NCI-H446 treated with DMSO at 0.1 percent for 48 hours (cell line): ENCODE measurements at places on chromosomes 11 and 22.
A peak's percentile ranks its signal among the peaks of the same experiment; 100 is the strongest.

DNA sequence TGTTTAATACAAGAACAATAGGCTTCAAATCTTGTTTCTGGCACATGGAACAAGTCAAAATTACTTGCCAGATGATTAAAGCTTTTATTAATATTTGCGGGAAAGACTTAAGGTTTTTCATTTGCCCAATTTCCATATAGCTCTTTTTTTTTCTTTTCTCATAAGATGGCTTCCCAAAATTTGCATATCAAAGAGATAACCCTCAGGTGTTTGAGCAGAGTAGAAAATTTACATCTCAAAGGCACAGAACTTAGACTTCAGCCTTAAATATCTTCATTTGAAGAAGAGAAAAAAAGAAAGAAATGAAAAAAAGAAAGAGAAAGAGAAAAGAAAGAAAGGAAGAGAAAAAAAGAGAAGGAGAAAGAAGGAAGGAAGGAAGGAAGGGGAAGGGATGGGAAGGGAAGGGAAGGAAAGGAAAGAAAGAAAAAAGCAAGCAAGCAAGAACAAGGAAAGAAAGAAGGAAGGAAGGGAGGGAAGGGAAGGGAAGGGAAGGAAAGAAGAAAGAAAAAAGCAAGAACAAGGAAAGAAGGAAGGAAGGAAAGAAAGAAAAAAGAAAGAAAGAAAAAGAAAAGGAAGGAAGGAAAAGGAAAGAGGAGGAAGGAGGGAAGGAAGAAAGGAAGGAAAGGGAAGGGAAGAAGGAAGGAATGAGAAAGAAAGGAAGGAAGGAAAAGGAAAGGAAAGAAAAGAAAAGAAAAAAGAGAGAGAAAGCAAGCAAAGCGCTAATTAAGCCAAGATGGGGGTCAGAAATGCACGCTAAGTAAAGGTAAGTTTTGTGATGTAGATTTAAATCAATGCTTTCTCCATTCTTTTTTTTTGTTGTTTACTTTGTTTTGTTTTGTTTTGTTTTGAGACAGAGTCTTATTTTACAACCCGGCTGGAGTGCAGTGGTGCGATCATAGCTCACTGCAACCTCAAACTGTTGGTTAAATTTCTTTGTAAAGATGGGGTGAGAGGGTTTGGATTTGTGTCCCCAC lies 20.2 kb upstream of the IFITM3 start:
- DNase-seq: no peak

- no peak for DNase-seq
Measured at GRCh38 chr22:39565414-39565944, 5.1 kb upstream of the CACNA1I start.

GRCh38 chr22:29948385-29948769 lies 65.4 kb downstream of the MTMR3 start:
- no peak for DNase-seq

DNA sequence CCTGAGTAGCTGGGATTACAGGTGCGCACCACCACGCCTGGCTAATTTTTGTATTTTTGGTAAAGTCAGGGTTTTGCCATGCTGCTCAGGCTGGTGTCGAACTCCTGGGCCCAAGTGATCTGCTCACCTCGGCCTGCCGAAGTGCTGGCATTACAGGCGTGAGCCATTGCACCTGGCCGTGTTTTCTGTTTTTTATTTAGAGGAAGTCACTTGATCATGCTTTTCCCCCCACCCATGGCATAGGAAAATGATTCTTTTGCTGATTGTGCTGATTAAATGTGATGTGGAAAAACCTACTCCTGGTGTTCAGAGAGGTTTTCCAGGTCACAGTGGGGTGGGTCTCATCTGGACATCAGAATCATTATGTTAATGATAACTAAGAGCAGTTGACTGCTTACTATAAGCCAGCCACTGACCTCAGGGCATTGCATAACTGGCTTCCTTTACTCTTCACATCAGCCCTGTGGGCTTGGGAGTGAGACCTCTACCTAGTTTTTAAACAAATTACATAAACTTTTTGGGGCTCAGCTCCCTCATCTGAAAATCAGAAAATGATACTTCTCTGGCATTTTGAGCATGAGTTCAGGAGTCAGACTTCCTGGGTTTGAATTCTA lies 71.0 kb downstream of the PTPRJ start:
- no peak for DNase-seq

- DNase-seq: no peak
Measured at GRCh38 chr11:20261526-20261925, 101.3 kb upstream of the DBX1 start.

GRCh38 chr22:35630891-35631290 lies 13.8 kb upstream of the MB start:
- no peak for DNase-seq

- DNase-seq: peak; percentile 85
Measured at GRCh38 chr11:74138572-74138971, 32.2 kb downstream of the C2CD3 start.

GRCh38 chr11:58509748-58510147 lies 1.8 kb upstream of the OR5B21 start:
- DNase-seq: no peak

- no peak for DNase-seq
Measured at GRCh38 chr11:132448334-132448995, 1078.0 kb downstream of the NTM start.

- peak; percentile 25 for DNase-seq
Measured at GRCh38 chr22:31244046-31244942, 32.2 kb downstream of the LIMK2 start.

- DNase-seq: peak; percentile 81
Measured at GRCh38 chr11:64204464-64204989, 2.0 kb upstream of the FERMT3 start.

DNA sequence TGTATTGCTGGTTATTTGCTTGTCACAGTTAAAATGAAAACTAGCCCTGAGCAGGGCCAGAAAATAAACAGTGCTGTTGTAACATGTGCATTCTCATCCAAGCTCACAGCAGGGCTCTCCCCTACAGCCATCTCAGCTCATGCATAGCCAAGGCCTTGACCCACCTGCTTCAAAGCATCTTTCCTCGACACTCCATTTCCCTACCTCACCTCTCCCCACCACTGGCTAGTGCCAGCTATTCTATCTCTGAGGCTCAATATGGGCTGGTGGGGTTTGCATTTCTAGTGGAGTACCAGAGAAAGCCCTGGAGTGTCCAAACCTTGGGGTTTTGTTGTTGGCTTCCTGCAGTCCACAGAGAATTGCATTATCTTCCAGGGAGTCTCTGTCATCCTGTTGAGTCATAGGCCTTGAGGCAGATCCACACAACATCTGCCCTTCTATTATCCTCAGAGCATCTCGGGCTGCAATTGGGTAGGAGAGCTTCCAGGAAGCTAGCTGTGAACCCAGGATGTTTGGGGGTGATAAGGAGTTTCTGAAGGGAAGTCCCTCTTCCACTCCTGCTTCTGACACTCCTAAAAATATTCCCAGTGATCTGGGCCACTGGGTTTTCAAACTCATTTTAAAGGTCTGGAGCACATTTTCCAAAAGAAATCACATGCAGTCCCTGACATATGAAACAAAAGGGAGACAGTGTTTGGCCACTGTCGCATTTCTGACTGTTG lies 36.1 kb upstream of the AMOTL1 start:
- peak; percentile 79 for DNase-seq

- peak; percentile 97 for DNase-seq
Measured at GRCh38 chr11:10108915-10109680, 184.9 kb downstream of the SBF2 start.

GRCh38 chr11:45333001-45333971 lies 47.1 kb upstream of the SYT13 start:
- no peak for DNase-seq

- no peak for DNase-seq
Measured at GRCh38 chr11:108960501-108960900, 295.6 kb downstream of the DDX10 start.

- DNase-seq: no peak
Measured at GRCh38 chr11:62770778-62771143, 435 bp upstream of the TAF6L start.

DNA sequence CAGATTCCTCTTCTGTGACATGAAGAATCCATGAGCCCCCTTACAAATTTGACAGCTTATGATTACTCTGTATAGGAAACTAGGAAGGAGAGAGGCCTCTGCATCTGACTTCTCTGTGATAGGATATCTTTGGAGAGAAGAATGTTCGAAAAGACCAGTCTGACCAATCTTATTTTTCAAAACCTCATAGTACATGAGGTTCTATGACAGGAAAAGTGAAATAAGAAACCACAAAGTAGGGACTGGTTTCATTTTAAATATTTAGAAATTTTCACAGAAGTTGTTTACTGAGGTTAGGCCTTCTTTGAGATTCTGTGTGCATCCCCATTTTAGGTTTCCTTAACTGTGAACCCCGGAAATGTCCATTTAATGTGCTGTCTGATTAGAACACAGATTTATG lies 2.1 kb upstream of the OR4X1 start:
- DNase-seq: no peak

- no peak for DNase-seq
Measured at GRCh38 chr22:40594924-40595323, 41.6 kb downstream of the MRTFA start.

GRCh38 chr11:76206327-76207081 lies at the start of gene WNT11:
Gene WNT11 (minus strand): TSS chr11:76206502. CDS start chr11:76206407, 95 bp downstream.
- DNase-seq: no peak

DNA sequence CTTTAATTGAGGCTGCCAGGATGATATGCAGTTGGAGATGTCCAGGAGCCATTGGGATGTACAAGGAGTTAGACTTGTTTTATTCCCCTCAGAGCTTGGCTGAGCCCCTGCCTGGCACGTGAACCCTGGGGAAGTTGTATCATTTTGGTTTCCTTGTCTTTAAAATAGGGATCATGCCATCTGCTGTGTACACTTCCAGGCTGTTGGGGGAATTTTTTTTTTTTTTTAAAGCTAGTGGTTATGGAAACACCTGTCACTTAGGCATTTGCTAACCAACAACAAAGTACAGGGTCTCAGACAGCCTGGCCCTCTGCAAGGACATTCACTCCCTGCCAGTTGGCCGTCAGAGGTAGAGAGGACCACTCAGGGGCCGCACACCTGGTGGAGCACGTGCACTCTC lies 8.5 kb upstream of the RAB1B start:
- DNase-seq: no peak

DNA sequence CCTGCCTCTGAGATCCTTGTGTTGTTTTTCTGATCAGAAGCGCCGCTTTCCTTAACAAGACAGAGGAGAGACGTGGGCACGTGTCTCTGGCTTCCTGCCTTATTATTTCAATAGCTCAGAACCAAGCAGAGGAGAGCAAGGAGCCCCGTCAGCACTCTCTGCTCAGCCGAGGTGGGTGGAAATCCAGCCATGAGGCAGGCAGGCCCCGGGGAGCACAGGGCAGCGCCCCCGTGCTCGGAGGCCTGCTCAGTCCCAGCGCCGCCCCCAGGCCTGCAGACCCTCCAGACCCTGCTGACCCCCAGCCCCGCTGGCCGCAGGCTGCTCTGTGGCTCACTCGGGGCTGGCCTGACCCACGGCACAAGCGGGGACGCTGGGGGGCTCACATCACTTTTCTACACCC lies 162.8 kb downstream of the BRD1 start:
- no peak for DNase-seq

DNA sequence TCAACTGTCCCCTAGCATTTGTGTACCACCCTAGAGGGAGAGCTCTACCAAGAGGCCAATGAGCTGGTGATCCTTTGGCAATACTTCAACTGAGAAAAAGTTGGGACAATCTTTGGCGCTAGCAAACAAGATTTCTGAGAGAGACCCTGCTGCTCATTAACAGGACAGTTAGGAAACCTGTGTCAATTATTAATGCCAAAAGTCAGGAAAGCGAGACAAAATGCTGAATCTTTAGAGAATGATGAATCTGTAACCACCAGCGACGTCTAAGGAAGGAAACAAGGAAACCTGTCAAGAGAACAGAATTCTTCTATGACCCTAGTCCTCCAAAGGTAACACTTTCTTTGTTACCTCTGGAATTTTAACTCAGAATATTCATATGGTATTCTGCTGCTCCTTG lies 19.9 kb downstream of the LARGE2 start:
- no peak for DNase-seq

DNA sequence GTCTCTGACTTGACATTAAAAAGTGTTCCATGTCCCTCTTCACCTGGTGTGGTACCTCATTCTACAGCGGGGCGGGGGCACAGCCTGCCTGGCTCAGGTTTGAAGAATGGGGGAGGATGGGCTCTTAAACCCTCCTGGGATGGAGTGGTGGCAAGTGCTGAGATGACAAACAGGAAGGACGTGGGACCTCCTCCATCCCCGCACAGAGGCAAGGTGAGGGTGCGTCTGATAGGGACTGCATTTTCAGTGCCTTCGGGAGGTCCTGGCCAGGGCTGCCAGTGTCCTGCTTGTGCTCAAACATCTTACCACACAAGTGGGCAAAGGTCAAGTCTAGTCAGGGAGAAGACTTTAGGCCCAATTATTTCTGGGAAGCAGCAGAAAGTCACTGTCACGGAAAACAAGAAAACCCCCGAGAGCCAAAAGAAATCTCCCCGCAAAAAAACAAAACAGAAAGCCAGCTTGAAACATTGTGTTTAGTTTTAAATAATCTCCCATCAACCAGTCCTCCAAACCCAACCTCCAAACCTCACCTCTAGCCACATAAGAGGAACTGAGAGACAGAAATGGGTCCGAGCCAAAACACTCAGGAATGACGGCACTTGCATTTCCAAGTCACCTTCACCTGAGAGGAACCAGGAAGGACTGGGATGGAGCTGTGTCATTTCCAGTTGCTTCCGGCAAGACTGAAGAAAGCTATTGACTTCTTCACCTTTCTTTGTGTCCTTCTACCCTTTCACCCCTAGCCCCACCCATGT lies 966.5 kb downstream of the NTM start:
- no peak for DNase-seq

DNA sequence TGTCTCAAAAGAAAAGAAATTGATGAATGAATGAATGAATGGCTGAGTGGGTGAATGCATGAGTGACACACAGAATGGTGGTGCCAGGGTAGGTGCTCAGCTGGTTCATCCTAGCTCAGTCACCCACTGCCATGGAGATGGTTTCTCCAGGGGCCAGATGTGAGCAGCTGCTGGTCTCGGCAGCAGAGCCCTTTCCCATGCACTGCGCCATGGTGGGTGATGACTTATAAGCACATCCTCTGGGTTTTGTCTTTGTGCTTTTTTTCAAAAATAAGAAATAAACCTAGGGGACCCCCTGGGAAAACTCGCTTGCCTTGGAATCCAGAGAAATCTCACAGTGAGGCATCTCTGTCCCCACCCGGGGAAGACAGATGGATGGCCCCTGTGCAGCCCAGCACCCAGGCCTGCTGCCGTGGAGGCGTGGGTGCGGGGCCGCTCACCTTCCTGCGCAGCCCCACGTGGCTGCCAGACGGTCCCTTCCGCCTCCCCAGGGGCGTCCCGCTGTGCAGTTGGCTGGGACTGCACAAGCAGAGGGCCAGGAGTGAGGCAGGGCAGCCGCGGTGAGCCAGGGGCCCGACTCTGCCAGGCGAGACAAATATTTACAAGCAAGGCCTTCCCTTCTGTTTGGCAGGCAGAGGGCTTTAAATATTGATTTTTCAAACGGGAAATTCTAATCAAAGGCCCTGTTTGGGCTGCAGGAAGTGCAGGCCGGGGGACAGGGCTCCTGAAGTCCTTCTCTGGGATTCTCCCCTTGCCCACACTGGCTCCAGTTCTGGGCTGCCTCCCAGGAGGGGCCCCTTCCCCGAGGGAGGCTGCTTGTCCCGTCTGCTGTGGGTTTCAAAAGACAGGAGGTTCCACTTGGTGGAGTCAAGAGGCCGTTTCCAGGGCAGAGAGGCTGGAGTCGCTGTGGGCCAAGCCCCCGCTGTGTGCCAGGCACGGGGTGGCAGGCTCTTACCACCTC lies 24.3 kb downstream of the MPPED1 start:
- peak; percentile 92 for DNase-seq

- DNase-seq: no peak
Measured at GRCh38 chr11:3083321-3083720, 26.1 kb upstream of the CARS1 start.

GRCh38 chr11:105206633-105207032 lies 67.1 kb upstream of the CARD18 start:
- DNase-seq: no peak
